ENCODE measurements at places on chromosomes 16 and 17. TPM values are rescaled to one million over a fixed set of nuclear protein-coding genes. Genes with fewer than 3 reads are reported as not detected.

GRCh38 chr17:13725288-13725990 is 123.7 kb upstream of the HS3ST3A1 start:
- H3K36me3 ChIP-seq, result no peaks in the 10 kb centered on the region
- no peak overlapping the region for H3K27ac ChIP-seq
- H3K4me1 ChIP-seq, result peaks cover 46% of the 10 kb centered on the region
- peak; percentile 82 for DNase-seq

DNA sequence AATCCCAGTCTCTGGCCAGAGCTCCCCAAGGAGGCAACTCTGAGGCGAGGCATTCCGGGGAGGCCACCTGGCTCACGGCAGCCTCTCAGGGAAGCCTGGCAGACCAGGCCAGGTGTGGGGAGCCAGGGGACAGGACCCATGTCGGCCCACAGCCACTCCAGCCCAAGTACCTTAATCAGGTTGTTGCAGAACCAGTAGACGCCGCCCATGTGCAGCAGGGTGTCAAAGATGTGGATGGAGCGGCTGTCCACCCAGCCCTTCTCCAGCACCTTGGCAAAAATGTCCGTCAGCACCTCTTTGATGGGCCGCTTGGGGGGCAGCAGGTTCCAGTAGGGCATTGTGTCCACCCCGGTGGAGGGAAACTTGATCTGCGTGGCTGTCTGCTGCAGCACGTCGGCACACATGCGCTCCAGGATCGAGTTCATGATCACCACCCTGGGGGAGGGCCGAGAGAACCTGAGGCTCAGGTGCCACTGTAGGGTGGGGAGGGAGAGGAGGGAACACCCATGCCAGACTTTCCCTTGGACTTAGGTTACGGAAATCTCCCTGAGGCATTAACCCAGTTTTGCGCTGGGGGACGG is 7.8 kb downstream of the CSF3 start:
- DNase-seq, result no peak
- peaks cover 46% of the 10 kb centered on the region for H3K4me1 ChIP-seq
- H3K27me3 ChIP-seq, result no peaks in the 10 kb centered on the region

DNA sequence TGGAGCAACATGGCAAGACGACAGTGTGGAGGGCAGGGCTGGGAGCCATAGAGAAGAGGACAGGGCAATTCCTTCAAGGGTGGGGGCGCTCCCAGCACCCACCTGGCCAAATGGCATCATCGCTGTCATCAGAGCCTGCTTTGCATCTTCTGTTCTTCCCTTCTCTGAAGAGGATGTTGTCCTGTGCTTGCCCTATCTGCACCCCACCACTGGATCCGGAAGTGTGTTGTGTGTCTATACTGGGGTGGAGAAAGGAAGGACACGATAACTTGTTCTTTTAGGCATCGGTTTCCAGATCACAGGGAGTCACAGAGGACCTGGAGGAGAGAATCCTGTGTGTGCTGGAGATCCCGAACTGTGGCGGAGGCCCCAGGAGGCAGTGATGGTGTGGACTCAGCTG is 25.7 kb upstream of the ANKRD40CL start:
- H3K27me3 ChIP-seq, result no peaks in the 10 kb centered on the region
- H3K4me1 ChIP-seq, result no peaks in the 10 kb centered on the region
- no peak overlapping the region for H3K4me3 ChIP-seq
- H3K27ac ChIP-seq, result no peak overlapping the region
- no peaks in the 10 kb centered on the region for H3K36me3 ChIP-seq
- DNase-seq, result no peak

- H3K27me3 ChIP-seq, result no peaks in the 10 kb centered on the region
- peak overlapping the region; percentile 67 for H3K4me3 ChIP-seq
- 0 out of 2 replicates have a peak, but pooled peaks cover 3% of the 10 kb centered on the region for H3K4me1 ChIP-seq
- H3K36me3 ChIP-seq, result no peaks in the 10 kb centered on the region
- no peak overlapping the region for H3K27ac ChIP-seq
These were observed 797 bp downstream of the PRCD start for GRCh38 chr17:76540381-76541300.

Gene TBC1D10B
- total RNA-seq, result 43.9 TPM
